SJSA1 (cell line): ENCODE measurements at places on chromosomes 2 and 18. TPM values are rescaled to one million over a fixed set of nuclear protein-coding genes. Genes with fewer than 3 reads are reported as not detected.

GRCh38 chr2:68041704-68042245 lies 21.0 kb downstream of the C1D start:
- no peaks in the 10 kb centered on the region for H3K27me3 ChIP-seq
- H3K4me3 ChIP-seq, result no peak overlapping the region
- no peaks in the 10 kb centered on the region for H3K4me1 ChIP-seq
- H3K27ac ChIP-seq, result no peak overlapping the region
- no peaks in the 10 kb centered on the region; the same call in none of the 2 replicates for H3K36me3 ChIP-seq
- no peak for DNase-seq

- peaks cover 3% of the 10 kb centered on the region; the same call in 1 of the 2 replicates for H3K27me3 ChIP-seq
- DNase-seq, result no peak
- no peaks in the 10 kb centered on the region for H3K4me1 ChIP-seq
- no peak overlapping the region for H3K27ac ChIP-seq
- no peaks in the 10 kb centered on the region for H3K36me3 ChIP-seq
Measured at GRCh38 chr2:112164876-112165275, 26.7 kb downstream of the FBLN7 start.

The REG3G gene
- not detected in 2 replicates for total RNA-seq

DNA sequence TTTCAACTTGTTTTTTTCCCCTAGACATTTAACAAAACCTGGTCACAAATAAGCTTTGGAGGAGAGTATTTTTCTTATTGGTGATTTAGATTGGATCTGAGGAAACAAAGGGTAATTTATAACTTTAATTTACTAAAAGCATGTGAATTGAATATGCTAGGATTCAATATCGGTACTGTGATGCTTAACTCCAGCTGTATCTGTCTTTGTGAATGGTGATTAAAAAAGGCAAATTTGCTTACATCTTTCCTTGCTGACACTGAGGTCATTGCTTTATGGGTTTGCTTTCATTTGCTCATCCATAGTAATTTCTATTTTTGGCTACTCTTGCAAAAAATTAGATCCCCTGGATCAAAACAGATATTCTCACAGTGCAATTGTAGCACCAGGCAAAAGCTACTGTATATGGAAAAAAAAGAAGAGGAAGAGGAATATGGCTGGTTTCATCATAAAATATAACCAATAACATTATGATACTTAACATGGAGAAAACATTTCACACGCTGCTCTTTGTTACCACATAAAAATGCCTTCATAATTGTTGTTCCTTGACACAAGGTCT lies 832.0 kb upstream of the ZEB2 start:
- H3K4me3 ChIP-seq, result no peak overlapping the region
- H3K27ac ChIP-seq, result no peak overlapping the region
- no peak for DNase-seq
- H3K36me3 ChIP-seq, result no peaks in the 10 kb centered on the region

DNA sequence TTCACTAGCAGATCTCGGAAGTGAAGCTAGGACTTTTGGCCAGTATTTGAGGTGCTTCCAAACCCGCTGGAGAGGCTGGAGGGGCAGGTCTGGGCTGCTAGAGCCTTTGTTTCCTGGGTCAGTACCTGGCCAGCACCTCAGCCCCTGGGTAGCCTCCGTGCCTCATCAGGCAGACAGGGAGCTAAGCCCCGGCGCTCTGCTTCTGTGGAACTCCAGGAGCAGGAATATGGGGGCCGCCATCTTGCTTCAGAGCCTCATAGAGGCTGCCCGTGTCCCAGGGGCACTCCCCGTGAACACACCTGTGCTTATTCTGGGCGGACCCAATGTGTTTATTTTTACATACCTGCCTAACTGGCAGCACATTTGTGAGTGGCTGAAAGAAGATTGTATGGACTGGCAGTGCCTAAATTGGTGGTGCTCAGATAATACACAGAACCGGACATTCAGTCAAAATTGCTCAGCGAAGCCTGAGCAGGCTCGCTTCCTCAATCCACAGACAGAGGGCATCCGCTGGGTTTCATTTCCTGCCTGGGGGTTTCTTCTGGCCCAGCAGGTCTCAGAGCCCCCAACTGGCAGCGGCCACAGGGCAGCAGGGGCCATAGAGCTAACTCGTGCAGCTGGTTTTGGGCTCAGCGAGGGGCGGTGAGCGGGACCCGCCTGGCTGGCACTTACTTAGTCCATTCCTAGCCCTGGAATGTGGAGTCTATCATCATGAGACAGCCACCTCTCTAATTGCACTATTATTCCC lies 176.8 kb upstream of the ALKAL2 start:
- no peaks in the 10 kb centered on the region for H3K36me3 ChIP-seq
- no peak for DNase-seq
- no peaks in the 10 kb centered on the region for H3K4me1 ChIP-seq
- peaks cover 41% of the 10 kb centered on the region for H3K27me3 ChIP-seq
- H3K4me3 ChIP-seq, result no peak overlapping the region

The SNX17 gene
- 148 and 170 TPM in 2 replicates for total RNA-seq

The RAD51AP2 gene
- not detected in 2 replicates for total RNA-seq

DNA sequence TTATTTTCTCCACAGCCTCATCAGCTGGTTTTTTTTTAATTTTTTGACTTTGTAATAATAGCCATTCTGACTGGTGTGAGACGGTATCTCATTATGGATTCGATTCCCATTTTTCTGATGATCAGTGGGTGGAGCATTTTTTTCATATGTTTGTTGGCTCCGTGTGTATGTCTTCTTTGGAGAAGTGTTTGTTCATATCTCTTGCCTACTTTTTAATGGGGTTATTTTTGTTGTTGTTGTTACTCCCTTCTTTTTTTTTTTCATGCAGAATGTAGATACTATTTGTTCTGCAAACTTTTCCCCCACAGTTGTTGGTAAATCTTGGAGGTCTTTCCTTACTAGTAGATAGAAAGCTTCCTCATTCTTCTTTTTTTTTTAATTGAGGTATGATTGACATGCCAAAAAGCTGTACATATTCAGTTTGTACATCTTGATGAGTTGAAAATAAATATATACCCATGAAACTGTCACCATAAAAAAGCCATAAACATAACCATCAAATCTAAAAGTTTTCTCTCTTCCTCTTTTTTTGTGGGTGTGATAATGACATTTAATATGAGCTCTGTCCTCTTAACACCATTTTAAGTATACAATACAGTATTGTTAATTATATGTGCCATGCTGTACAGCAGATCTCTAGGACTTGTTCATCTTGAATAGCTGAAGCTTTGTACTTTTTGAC lies 21.8 kb upstream of the NT5DC4 start:
- no peak for DNase-seq
- H3K4me1 ChIP-seq, result no peaks in the 10 kb centered on the region
- H3K27ac ChIP-seq, result no peak overlapping the region
- H3K36me3 ChIP-seq, result no peaks in the 10 kb centered on the region

The KIF5C gene
- 0.11 TPM in 1 of 2 replicates, not detected in the other for total RNA-seq

- no peaks in the 10 kb centered on the region for H3K4me1 ChIP-seq
- no peak overlapping the region for H3K4me3 ChIP-seq
- no peaks in the 10 kb centered on the region for H3K27me3 ChIP-seq
- DNase-seq, result no peak
- no peak overlapping the region for H3K27ac ChIP-seq
- H3K36me3 ChIP-seq, result no peaks in the 10 kb centered on the region
Measured at GRCh38 chr2:78861546-78861945, 164.0 kb upstream of the REG3G start.

DNA sequence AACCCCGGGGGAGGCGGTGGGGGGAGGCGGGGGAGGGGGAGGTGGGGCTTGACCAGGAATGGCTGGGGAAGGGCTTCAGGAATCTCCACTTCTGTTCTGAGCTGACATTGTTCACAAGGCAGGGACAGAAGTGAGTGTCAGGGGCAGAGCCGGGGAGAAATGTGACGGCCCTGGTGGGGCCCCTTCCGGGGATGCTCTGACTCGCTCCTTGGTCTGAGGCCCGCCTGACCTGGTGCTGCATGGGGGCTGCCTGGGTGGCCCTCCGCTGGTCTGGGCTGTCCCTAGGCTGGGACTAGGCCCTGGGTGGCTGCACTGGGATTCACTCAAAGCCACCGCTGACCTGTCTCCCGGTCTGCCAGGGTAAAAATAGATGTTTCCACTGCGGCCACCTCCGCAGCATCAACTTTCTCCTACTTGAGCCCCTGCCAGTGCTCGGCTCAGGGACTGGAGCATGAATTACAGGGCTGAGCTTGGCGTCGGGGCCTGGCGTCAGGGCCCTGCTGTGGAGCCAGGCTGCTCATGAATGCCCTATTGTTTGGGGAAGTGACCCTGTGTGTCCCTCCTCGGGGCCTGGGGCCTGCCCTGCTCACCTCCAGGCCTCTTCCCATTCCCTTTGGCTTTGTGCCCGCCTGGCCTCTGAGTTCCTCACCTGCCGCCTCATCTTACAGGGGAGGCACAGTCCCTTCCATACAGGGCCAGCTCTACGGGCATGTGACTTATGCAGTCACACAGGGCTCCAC lies 247.5 kb downstream of the DYSF start:
- no peak overlapping the region for H3K4me3 ChIP-seq
- no peaks in the 10 kb centered on the region for H3K27me3 ChIP-seq
- DNase-seq, result peak; percentile 86
- peak overlapping the region; percentile 42 for H3K27ac ChIP-seq

The GDF7 gene
- total RNA-seq, result 0.03 TPM in 1 of 2 replicates, not detected in the other

DNA sequence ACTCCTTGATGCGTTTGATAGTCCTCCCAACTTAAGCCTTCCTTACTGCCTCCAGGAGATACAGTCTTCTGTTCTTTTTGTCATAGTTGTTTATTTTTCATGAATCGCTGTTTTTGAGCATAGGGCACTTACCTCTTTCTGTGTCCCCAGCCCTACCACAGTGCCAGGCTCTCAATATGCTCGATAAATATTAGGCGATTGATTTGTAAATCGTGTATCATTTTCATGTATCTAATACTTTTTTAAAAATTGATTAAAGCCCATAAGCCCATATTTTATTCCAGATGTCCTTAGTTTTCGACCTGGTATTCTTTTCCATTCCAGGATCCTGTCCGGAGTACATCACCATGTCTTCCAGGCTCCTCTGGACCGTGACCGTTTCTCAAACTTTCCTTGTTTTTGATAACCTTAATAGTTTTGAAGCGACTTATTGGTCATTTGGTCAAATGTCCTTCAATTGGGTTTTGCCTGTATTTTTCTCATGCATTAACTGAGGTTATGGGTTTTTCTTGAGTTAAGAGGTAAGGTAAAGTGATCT lies 444 bp upstream of the MMADHC start:
- H3K27me3 ChIP-seq, result no peaks in the 10 kb centered on the region
- peak overlapping the region; percentile 75 for H3K4me3 ChIP-seq
- no peak for DNase-seq
- H3K27ac ChIP-seq, result peak overlapping the region; percentile 96; the same call in 1 of the 2 replicates

DNA sequence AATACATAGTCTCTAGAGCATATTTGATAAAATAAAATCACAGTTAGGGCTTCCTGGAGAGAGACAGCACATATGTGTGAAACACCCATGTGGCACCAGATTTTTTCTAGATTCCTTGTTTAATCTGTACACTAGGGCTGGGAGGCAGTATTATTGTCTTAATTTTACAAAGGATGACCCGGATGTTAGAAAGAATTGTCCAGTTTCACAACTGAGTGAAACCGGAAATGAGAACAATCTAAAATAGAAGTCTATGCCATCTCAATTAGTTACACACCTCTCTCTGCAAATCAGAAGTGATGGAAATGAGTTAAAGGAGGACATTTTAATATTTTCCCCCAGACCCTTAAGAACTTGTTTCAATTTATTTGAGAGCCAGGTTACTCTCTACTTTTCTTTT lies 463.7 kb upstream of the DSEL start:
- no peaks in the 10 kb centered on the region for H3K27me3 ChIP-seq
- H3K36me3 ChIP-seq, result no peaks in the 10 kb centered on the region
- no peak overlapping the region for H3K4me3 ChIP-seq
- no peak overlapping the region for H3K27ac ChIP-seq
- no peaks in the 10 kb centered on the region for H3K4me1 ChIP-seq
- no peak for DNase-seq

- no peak for DNase-seq
- H3K27me3 ChIP-seq, result no peaks in the 10 kb centered on the region
- H3K4me3 ChIP-seq, result no peak overlapping the region
- peaks cover 13% of the 10 kb centered on the region for H3K4me1 ChIP-seq
Measured at GRCh38 chr2:208013285-208014178, 11.8 kb downstream of the PLEKHM3 start.

GRCh38 chr2:169798397-169798717 lies 314 bp upstream of the SSB start:
- no peak for DNase-seq
- H3K4me3 ChIP-seq, result peak overlapping the region; percentile 78
- peaks cover 12% of the 10 kb centered on the region for H3K4me1 ChIP-seq
- H3K36me3 ChIP-seq, result peaks cover 29% of the 10 kb centered on the region
- no peaks in the 10 kb centered on the region for H3K27me3 ChIP-seq
- H3K27ac ChIP-seq, result no peak overlapping the region; the same call in 1 of the 2 replicates

GRCh38 chr2:230356084-230356483 lies 29.1 kb downstream of the SP140L start:
- DNase-seq, result no peak
- no peak overlapping the region for H3K27ac ChIP-seq
- no peaks in the 10 kb centered on the region for H3K4me1 ChIP-seq
- peaks cover 10% of the 10 kb centered on the region; the same call in 1 of the 2 replicates for H3K36me3 ChIP-seq
- no peak overlapping the region for H3K4me3 ChIP-seq
- no peaks in the 10 kb centered on the region for H3K27me3 ChIP-seq

- H3K27me3 ChIP-seq, result peaks cover 22% of the 10 kb centered on the region
- H3K27ac ChIP-seq, result no peak overlapping the region
- no peaks in the 10 kb centered on the region for H3K36me3 ChIP-seq
Measured at GRCh38 chr2:73337828-73338227, 44.5 kb upstream of the EGR4 start.

GRCh38 chr2:120959426-120959825 lies 223.8 kb downstream of the GLI2 start:
- H3K4me1 ChIP-seq, result no peaks in the 10 kb centered on the region
- no peak overlapping the region for H3K27ac ChIP-seq
- no peak overlapping the region for H3K4me3 ChIP-seq
- no peaks in the 10 kb centered on the region for H3K27me3 ChIP-seq
- H3K36me3 ChIP-seq, result peaks cover 90% of the 10 kb centered on the region

GRCh38 chr2:174048243-174048642 lies 83.1 kb upstream of the SP3 start:
- no peaks in the 10 kb centered on the region for H3K27me3 ChIP-seq
- peaks cover 40% of the 10 kb centered on the region for H3K4me1 ChIP-seq
- no peak overlapping the region for H3K27ac ChIP-seq
- no peak for DNase-seq

GRCh38 chr2:164792316-164793170 lies 49.1 kb downstream of the COBLL1 start:
- no peak overlapping the region for H3K4me3 ChIP-seq
- H3K27me3 ChIP-seq, result no peaks in the 10 kb centered on the region

DNA sequence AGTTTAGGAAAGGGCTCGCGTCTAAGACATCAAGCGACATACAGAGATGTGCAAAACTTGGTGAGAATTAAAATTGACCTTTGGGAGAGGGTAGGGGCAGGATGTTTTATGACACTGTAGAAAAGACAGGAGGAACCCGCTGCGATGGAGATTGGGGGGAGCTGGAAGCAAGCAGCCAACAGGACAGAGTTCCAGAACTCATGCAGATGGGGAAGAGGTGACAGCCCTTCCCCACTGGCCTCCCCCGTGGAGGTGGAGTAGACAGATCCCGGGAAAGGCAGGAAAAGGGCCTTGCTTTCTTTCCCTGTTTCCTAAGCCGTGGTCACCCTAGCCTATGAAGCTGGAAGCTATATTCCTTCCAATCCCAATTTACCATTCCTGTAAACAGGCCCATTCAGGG lies 39.1 kb downstream of the ANO7 start:
- no peaks in the 10 kb centered on the region for H3K27me3 ChIP-seq
- no peak overlapping the region for H3K4me3 ChIP-seq
- DNase-seq, result no peak
- H3K27ac ChIP-seq, result no peak overlapping the region

GRCh38 chr2:11123001-11123809 lies 32.1 kb upstream of the SLC66A3 start:
- DNase-seq, result no peak
- no peak overlapping the region for H3K4me3 ChIP-seq
- peaks cover 3% of the 10 kb centered on the region for H3K4me1 ChIP-seq
- H3K27ac ChIP-seq, result no peak overlapping the region
- H3K27me3 ChIP-seq, result no peaks in the 10 kb centered on the region
